ENCODE measurements at places on chromosomes 3 and 15.

DNA sequence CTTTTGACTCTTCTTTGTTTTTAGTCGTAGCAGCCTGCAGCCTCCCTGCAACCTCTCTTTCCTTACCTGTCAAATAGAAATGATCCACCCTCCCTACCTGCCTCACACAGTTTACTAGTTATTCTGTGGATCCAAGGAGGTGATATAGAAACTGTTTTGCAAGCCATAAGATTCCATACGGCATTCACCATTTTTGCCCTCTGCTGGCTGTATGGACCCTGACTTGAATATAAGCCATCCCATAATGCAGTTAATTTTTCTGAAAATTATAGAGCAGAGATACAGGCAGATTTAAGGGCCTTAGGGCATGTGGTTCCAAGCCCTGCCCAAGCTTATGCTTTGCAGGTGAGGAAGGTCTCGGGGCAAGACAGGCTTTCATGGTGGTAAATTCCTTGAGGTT is 63.8 kb downstream of the CPN2 start:
- no peak for DNase-seq

GRCh38 chr3:48180021-48180420 is 8.2 kb downstream of the CDC25A start:
- DNase-seq: no peak

- DNase-seq: no peak
These were observed 37.6 kb downstream of the GBE1 start for GRCh38 chr3:81723732-81724313.

- no peak for DNase-seq
These were observed 7.5 kb upstream of the PGPEP1L start for GRCh38 chr15:99014803-99015697.

GRCh38 chr3:30356866-30357753 is 249.3 kb upstream of the TGFBR2 start:
- no peak for DNase-seq

DNA sequence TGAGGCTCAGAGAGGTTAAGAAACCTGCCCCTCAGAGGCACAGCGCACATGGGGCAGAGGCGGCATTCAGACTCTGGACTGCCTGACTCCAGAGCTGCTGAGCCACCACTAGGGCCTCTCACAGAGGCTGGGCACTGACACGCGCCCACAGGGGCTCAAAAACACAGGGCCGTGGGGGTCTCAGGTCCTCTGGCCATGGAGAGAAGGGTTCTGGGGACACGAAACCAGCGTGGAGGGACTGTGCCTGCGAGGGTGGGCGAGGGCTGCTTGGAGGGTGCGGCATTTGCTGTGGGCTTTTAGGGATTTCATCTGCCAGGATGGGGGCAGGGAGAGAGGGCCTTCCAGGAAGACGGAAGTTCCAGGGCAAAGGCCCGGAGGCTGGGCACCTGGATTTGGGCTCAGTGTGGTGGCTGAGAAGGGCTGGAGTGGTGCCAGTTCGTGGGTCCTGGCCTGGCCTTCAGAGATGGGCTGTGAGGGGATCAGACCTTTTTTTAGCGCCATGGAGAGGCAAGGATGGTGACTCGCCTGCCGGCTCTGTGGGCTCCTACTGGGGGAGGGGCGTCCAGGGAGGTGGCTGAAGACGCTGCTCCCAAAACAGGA is 69.6 kb downstream of the EFCAB12 start:
- DNase-seq: no peak

- no peak for DNase-seq
These were observed 111.8 kb upstream of the DPH6 start for GRCh38 chr15:35657679-35658311.

DNA sequence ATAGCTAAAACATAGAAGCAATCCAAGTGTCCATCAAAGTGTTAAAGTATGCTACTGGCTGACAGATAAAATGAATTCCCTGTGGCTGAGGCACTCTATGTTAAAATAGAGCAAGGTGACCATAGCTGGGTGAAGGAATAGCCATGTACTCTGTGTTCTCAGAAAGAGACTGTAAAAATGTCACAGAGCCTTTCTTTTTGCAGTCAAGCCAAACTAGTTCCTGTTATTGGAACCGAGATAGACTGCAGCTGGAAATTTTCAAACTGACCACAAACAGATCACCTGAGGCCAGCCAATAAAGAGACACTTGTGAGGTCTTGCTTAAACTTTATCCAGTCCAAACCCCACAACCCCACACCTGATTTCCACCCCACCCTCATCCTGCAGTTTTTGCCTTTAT is 422.8 kb upstream of the NAALADL2 start:
- DNase-seq: no peak

DNA sequence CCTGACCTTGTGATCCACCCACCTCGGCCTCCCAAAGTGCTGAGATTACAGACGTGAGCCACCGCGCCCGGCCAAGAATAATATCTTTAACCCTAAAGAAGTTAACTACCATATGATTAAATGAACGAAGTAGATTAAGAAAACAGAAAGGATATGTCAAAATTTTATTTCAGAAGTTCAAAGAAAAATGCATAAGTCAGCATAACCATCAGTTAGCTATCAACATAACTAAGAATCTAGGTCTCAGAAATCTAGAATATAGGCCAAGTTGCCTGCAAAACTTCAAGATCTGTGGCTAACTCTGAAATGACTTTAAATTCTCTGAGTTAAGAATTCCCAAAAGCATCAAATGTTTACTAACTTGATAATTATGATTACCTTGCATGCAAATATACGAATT is 38.0 kb downstream of the INO80 start:
- no peak for DNase-seq

DNA sequence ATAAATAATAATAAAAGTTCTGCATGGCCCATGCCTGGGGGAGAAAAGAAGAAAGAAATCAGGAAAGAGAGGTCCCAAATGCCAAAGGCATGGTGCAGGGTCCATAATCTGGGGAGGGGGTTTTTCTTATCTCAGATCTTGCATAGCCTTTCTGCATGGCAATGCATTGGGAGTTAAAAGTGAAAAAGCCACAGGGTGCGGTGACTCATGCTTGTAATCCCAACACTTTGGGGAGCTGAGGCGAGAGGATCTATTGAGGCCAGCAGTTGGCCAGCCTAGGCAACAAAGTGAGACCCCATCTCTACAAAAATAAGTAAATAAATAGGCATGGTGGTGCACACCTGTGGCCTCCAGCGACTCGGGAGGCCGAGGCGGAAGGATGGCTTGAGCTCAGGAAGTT is 76.8 kb upstream of the GATA2 start:
- no peak for DNase-seq
